Posterior cingulate gyrus (tissue), 11 donors: ENCODE measurements at places on chromosomes 6 and 20.

GRCh38 chr6:35470663-35471120 is 2.5 kb downstream of the RPL10A start:
- DNase-seq: no peak

DNA sequence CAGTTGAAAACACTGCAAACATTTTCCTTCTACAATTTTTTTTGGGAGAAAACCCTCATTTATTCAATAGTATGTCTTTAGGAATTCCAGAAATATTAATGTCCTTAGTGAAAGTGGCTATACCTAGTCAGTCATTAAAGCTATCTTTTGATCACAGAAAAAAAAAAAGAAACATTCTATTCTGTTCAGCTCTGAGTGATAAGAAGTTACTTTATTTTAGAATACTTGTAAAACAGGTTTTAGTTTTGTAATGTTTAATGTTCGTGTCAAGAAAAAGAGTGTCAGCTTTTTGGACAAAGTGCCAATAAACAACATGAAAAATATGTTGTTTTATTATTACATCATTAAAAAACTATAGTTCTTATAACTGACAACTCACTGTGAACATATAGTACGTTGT is 240.4 kb downstream of the OGFRL1 start:
- no peak for DNase-seq

GRCh38 chr6:125363039-125363823 is 61.5 kb upstream of the HDDC2 start:
- peak; percentile 73 for DNase-seq

- DNase-seq: no peak
Observed at GRCh38 chr20:46705378-46705729, 4.1 kb upstream of the SLC2A10 start.

DNA sequence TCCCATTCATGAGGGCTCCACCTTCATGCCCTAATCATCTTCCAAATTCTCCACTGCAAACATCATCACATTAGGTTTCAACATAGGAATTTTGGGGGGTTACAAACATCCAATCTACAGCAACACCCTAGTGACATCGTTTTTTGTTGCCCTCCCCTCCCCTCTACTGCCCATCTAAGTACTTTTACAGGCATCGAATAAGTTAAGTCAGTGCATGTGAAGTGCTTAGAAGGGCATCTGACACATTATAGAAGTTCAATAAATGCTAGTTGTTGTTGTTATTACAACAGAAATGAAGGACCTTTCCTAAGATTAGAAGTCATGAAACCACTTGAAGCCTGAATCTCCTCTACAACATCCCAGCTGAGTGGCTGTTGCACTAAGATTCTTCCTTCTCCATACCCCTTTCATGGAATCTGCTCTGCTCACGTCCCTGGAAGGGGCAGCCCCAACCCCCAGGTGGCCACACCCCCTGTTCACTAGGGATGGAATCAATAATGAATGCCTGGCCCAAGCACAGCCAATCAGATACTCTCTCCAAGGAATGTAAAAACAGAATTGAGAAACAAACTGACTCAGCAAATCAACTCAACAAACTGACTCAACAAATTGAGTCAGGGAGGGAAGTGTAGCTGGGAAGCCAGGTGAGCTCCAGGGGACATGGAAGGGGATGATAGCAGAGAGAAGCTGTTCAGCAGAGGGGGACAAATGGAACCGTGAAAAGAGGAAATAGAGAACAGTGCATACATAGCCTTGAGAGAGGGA is 3.9 kb upstream of the LRP11 start:
- no peak for DNase-seq

- DNase-seq: no peak
Observed at GRCh38 chr20:49490689-49491088, 8.2 kb upstream of the KCNB1 start.

DNA sequence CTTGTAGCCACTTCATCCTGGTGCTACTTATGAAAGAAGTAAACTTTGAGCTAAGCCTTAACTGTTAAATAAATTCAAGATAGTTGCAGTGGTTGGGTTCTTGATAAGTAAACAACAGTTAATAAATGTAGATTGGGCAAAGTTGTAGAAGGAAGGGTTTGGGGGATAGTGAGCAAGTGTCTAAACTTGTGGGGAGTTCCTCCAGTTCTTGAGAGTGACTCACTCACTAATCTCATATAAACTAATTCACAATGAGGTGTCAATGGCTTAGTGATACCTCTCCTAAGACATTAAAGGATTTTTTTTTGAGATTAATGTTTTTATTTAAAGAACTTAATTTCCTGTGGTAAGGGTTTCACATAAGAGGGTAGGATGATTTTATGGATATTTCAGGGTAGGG is 507.4 kb downstream of the BMP2 start:
- DNase-seq: no peak

DNA sequence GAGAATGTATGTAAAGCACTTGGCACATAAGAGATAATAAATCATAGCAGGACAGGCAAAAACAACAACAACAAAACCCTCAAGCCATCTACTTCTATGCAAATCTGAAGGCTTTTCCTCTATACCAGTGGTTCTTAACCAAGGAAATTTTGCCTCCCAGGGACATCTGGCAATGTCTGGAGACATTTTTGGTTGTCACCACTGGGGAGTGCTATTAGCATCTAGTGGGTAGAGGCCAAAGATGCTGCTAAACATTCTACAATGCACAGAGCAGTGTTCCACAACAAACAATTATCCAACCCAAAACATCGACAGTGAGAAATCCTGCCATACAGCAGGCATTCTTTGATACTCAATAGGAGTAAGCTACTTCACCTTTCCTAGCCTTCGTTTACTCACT is 28.2 kb downstream of the NDRG3 start:
- DNase-seq: no peak

GRCh38 chr6:14428269-14428668 is 310.7 kb downstream of the CD83 start:
- DNase-seq: no peak

DNA sequence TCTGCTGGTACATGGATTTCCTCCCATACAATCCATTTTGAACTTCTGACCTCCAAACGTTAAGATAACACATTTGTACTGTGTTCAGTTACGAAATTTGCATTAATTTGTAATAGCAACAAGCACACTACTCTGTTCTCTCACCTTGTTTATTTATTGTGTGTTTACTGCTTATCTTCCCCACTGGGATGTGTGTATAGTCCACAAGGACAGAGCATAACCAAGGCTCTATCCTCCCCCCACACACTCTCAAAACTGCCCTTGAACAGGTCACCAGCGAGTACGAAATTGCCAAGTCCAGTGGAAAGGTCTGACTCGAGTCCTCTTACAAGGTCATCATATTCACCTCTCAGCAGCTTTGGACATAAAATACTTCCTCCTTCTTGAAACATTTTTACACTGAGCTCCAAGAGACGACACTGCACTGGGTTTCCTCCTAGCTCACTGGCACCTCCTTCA is 18.6 kb downstream of the ADTRP start:
- DNase-seq: no peak

DNA sequence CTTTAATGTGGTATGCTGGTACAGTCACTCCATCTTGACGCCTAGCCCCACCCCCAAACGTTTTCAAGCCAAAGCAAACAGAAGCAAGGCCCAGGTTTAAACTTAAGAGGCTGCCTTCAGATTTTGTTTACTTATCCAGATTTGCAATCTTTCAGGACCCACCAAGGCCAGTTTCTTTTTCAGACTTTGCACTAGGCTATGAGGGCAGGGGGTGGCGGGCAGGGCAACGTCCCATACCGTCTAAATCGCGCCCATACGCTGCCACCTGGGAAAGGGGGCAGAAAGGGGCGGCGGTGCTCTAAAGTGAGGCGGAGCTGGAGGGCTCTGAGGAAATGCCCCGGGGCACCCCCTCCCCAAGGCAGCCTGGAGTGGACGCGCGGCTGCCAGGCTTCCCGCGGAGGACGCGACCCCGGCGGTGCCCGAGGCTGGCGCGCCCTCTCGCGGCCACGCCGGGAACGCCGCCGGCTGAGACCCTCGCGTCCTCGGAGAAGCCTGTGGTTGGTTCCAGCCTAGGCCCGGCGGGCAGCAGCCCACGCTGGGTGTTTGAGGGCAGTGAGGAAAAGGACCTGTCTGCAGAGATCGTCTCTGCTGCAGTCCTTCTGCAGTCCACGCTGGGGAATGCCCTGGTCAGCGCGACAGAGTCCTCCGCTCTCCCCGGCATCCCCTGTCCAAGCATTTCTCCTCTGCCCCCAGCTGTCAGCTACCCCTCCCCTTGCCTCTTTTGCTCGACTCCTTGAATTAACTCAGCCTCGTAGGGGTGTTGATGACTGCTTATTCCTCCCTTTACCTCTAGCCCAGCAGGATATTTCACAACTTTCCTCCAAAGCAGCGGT is 129.2 kb upstream of the PRND start:
- peak; percentile 52 for DNase-seq

GRCh38 chr6:21587179-21587960 is 6.2 kb upstream of the SOX4 start:
- peak; percentile 49 for DNase-seq

DNA sequence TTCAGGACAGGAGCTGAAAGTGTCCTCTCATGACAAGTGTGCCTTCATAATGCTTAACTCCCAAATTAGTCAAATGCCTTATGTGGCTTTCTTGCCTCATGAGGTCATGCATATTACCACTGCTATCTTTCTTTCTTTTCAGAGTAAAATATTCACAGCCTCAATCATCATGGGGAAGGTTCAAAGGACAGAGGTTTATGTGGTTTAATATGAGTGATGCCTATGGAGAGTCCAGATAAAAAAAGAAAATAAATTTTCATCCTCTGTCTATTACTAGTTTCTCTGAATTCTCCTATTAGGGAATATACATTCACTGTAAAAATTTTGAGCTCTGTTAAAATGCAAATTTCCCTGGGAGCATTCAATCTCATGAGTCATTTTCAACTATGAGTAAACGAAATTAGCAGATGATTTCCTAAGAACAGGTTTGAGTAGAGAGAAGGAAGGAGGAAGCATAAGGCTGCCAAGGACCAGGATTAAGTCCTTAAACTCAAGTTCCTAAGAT is 396.9 kb upstream of the ADGRB3 start:
- no peak for DNase-seq

DNA sequence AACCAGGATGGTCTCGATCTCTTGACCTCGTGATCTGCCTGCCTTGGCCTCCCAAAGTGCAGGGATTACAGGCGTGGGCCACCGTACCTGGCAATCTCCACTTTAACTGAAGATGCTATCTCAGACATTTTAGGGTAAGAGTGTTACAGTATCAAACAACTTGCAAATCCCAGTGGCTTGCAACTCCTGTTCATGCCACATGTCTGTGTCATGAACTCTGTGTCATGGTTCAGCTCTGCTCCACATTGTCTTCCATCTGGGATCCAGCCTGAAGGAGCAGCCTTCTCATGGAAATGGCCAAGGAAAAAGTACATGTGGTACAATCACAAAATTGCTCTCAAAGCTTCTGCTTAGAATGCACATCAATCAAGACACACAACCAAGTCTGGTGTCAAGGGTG is 114.9 kb downstream of the MAP3K5 start:
- no peak for DNase-seq

GRCh38 chr6:110340392-110340965 is 17.7 kb downstream of the METTL24 start:
- DNase-seq: no peak

DNA sequence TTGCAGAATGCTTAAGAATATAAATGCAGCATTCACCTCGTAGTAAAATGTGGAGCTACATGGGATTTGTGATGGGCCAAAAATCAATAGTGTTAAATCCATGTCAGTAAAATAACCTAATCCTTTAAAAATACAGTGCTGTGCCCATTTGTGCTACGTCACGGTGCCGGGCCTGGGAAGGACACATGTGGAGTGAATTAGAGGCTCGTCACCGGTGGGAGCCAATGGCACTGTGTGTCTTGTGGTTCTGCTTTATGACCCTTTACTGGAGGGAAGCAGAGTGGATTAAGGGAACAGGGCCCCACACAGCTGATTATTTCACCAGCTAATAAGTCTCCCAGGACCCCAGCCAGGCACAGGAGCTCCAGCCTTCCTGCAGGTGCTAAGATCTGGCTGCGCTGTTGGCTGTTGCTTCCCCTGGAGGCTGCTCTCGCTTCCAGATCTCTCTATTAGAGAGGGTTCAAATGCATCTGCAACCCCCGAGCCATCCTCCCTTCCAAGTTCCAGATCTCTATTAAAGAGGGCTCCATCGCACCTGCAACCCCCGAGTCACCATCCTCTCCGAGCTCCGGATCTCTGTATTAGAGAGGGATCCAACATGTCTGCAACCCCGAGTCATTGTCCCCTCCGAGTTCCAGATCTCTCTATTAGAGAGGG is 405.8 kb downstream of the CDH4 start:
- DNase-seq: no peak

DNA sequence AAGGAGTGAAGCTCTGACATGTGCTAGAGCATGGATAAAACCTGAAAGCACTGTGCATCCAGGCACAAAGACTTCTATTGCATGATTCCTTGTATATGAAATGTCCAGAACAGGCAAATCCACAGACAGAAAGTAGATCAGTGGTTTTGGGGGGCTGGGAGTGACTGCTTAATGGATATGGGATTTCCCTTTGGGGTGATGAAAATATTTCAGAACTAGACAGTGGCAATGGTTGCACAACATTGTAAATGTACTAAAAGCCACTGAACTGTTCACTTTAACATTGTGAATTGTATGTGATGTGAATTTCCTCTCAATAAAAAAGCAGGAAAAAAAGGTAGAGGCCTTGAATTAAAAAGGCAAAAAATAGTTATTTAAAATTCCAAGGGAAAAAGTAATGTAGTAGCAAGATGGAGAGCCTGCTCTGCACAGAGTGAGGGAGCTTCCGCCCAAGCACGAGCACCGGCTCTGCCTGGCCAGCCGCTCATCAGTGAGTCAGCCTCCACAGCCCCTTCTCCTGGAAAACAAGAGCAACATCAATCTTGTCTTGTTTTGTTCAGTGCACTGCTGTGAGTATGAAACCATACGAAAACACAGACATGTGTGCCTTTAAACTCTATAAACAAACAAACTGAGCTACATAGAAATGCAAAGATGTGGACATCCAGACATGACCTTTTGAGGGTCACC is 74.6 kb upstream of the THBS2 start:
- DNase-seq: no peak

GRCh38 chr6:52937908-52938307 is 28.4 kb upstream of the GSTA3 start:
- DNase-seq: no peak

DNA sequence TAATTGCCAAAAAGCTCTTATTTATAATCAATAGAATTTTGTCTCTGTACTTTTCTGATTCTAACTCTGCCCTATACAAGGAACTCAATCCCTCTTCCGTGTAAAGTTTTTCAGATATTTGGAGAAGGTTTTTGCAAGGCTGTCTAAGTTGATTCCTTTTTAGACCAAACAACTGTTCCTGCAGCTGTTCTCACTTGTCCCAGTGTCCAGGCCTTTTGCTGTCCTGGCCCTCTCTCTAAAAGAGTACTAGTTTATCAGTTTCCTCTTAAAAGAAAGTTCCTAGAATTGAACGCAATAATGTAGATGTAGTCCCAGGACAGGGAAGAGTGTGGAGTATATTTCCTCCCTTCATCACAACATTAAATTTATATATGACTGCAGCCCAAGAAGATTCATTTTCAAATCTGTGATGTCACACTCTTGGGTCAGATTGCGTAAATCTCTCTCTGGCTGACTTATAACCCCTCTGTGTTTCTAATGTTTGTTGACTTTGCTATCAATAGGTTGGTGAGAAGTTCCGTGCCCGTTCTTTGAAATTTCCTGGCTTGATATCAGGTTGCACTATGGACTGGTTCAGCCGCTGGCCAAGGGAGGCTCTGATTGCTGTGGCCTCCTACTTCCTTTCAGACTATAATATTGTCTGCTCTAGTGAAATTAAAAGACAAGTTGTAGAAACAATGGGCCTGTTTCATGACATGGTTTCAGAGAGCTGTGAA is 139.4 kb upstream of the GLP1R start:
- DNase-seq: no peak
